ENCODE measurements at places on chromosomes 1 and 21.

DNA sequence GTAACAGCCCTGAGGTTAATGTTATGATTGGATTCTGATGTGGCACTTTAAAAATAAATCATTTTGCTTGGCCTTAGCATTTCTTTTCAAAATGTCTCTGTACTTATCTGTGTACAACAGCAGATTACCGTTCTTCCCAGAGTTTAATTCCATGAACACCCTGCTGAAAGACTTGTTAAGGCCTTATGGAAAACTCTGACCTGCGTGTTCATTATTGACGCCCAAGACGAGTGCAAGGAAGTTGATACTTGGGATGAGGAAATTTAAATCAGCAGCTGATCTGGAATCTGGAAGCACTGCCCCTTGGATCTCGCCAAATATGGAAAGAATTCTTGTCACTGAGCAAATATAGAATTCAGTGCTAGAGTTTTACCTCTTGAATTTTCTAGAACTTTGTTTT lies 6.7 kb downstream of the ERG start:
- DNase-seq: no peak

DNA sequence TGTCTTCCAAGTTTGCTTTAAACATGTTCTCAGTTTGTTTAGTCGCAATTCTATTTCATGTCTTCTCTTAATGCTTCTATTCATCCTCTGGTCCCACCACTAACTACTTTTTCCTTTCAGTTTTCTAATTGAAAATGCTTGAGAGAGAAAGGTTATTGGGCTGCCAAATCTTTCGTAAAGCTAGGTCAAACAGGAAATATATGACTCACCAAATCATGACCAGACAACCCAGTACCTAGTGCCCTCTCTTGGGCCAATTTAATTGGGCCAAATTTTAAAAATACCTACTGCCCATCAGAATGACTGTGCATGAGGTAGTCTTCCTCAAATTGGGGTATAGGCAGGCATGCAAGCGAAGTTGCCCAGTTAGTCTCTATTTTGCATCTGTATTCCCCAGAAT lies 295.4 kb upstream of the PBX1 start:
- no peak for DNase-seq

DNA sequence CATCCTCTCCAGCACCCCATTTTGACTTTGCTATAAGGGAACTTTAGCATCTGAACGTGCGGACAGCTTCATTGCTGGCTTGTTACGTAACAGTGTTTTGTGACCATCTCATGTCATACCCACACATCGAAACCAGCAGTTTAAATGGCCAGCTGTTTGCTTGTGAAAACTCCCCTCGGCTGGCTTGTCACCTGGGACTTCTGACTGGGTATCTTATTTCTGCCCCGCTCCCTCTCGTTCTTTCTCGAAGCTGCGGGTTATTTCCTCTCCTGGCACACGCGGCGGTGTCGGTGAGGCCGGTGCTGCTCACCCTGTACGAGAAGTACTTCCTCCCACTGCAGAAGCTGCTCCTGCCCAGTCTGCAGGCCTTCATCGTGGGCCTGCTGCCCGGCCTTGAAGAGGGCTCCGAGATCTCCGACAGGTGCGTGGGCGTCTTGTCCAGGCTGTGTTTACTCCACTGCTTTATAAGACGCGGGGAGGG lies 43.5 kb downstream of the DOP1B start:
- DNase-seq: peak; percentile 72

- peak; percentile 84 for DNase-seq
Observed at GRCh38 chr1:9110669-9111356, 18.1 kb downstream of the GPR157 start.

DNA sequence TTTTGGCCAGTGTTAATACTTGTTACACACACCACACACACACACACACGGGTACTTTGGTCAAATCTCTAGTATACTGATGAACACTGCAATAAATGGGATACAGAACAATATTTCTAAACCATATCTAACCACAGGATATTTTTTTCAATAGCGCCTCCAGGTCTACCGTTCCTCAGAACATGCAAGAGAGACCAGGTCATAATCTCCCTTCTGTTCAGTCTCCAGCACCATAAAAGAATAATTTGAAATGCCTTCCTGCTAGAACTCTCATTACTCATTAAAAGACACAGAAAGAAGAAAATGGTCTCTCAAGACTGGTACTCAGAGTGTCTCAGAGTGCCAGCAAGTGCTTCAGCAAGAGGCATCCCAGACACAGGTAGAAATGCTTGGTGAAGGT lies 11.5 kb upstream of the SLC44A3 start:
- DNase-seq: no peak

DNA sequence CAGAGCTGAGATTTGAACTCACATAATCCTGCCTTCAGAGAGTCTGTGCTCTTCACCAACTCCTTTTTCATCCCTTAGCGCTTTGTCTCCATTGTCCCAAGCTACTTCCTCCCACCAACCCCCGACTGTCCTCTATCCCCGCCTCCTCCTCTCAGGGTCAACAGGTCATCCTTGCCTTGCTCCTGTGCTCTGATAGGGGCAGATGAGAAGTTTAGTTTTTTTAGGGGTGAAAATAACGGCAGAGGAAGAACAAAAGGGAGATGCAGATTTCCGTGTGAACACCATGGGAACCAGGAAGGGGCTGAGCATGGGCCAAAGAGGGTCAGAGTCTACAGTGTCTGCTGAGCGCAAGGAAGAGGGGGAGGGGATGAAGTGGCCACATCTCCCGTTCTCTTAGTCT lies 31.9 kb downstream of the GLUL start:
- no peak for DNase-seq

- no peak for DNase-seq
Observed at GRCh38 chr1:228335406-228336307, 71.0 kb downstream of the TRIM11 start.

DNA sequence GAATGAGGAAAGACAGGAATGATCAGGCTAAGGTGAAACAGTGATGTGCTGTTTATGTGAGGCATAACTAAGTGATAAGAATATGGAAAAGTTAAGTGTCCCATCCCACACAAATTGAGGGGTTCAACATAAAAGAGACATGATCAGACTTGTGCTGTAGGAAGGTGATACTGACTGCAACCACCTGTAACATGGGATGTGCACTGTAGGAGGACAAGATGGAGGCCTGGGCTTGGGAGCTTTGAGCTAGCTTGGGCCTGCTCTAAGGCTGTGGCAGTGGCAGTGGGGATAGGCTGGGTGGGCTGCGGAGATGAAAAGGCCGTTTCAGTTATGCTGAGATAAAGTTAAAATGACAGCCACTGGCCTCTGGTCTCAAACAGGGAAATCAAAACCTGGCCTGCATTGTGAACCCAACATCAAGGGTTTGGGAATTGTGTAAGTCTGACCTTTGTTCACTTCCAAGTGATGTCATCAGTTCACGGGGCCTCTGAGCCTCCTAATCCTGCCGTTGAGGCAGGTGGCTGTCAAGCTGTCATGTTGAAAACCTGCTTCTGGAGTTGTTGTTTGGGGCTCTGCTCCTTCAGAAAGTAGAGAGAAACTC lies 61.2 kb upstream of the TENT5C start:
- DNase-seq: no peak

DNA sequence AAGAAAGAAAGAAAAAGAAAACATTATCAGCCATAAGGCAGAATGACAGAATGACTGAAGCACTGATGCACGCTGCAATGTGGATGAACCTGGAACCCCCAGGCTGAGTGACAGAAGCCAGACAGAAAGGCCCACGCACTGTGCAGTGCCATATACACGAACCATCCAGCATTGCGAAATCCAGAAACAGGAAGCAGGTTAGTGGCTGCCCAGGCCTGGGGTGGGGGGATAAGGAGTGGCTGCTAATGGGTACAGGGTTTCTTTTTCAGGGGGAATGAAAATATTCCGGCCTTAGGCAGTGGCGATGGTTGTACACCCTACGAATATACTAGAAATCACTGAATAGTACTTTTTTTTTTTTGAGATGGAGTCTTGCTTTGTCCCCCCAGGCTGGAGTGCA lies 57.0 kb downstream of the CHD5 start:
- peak; percentile 65 for DNase-seq

DNA sequence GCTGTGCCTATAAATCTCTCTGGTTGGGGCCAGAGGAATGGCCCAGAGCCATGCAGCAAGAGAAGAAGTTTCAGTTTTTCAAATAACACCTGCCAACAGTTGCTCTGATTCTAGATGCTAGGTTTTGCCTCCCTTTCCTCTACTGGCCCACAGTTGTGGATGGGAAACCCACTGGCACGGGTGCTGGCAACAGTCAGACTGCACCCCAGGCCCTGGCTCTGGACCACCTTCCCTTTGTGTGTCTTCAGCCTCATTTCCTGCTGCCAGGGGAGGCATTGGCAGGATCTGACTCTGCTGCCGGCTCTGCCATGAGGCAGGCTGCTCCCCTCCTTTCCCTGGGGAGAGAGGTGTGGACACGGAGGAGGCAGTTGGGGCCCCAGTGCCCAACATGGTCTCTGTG lies 142.0 kb downstream of the IGSF21 start:
- no peak for DNase-seq

DNA sequence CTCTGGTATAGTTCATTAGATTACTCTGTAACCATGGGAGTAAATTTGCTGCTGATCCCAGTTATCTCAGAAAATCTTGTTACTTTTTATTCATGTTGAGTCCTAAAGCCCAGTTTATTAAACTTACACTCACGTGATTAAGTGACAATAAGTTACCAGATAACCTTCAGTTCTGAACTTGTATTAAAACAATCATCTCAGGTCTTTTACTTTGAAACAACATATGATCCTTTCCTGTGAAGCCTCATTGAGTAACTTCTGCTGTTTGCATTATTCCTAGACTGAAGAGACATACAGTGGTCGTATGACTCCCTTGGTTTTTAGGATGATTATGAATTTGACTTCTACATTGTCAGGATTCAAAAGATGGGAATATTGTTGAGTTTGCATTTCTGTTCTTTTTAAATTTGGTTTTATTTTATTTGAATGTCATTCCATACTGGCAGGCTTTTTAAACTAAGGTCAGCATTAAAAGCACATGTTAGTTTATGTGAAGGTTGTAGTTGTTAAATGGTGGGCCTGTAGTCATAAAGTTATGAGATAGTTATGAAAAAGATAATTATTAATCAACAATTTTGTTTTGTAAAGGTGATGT lies 117.9 kb downstream of the CD247 start:
- DNase-seq: no peak

DNA sequence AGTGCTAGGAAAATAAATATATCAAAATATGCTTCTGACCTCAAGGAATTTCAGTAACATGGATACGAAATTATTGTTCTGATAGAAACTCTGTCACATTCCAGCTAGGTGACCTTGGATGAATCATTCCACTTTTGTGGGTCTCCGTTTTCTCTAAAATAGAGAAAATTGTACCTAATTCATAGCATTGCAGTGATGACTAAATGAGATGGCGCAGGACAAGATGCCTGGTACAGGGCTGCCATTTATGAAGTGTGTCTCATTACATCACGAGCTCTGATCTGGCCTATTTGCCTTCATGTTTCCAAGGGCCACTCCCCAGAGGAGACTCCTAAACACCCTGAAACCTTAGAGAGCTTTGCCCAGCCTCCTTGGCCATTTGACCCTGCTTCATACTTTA lies 480.0 kb upstream of the USP24 start:
- DNase-seq: no peak

- DNase-seq: no peak
Observed at GRCh38 chr1:113830039-113830438, 17.8 kb upstream of the RSBN1 start.

GRCh38 chr1:63982201-63982600 lies 208.4 kb downstream of the ROR1 start:
- no peak for DNase-seq

DNA sequence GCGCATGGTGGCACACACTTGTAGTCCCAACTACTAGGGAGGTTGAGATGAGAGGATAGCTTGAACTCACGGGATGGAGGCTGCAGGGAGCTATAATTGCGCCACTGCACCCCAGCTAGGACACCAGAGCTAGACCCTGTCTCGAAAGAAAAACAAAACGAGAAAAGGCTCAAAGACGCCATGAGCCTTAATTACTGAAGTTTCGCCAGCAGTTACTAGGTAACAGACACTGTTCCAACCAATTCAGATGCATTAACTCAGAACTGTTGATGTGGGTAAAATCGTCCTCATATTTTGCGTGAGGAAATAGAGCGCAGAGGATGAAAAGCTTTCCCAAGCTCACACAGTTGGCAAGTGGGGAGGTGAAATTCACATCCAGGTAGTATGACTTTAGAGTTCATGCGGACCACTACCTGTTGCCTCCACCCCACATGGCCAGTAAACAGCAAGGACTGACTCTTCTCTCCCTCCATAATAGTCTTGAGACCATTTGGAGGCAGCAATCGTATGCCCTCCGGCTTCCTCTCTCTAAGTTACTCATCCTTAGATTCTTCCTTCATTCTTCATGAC lies 40.1 kb downstream of the INAVA start:
- no peak for DNase-seq

GRCh38 chr1:46114925-46115603 lies 17.4 kb downstream of the PIK3R3 start:
- no peak for DNase-seq

- DNase-seq: peak; percentile 24
Observed at GRCh38 chr1:196355206-196355786, 252.9 kb downstream of the KCNT2 start.

- no peak for DNase-seq
Observed at GRCh38 chr21:41345934-41346685, 15.7 kb upstream of the MX2 start.

Measured in inflammatory macrophage (primary cell).